SK-N-SH (cell line): ENCODE measurements at places on chromosomes 7 and 10. TPM values are rescaled to one million over a fixed set of nuclear protein-coding genes. Genes with fewer than 3 reads are reported as not detected.

The GNGT1 gene
- polyA plus RNA-seq = 0.15 TPM in 1 of 2 replicates, not detected in the other

The C10orf53 gene
- polyA plus RNA-seq = 0.03 TPM in 1 of 2 replicates, not detected in the other

The LIPM gene
- polyA plus RNA-seq = not detected in 2 replicates

The FAM237B gene
- polyA plus RNA-seq = 0.02 and 0.03 TPM in 2 replicates

The CTAGE6 gene
- polyA plus RNA-seq = 0.12 and 0.32 TPM in 2 replicates

GRCh38 chr7:151249732-151250072 lies 1.2 kb upstream of the SMARCD3 start:
- H3K4me3 ChIP-seq = no peak overlapping the region
- H3K27ac ChIP-seq = peak overlapping the region; percentile 73; the same call in 1 of the 2 replicates
- H3K4me1 ChIP-seq = peaks cover 50% of the 10 kb centered on the region
- H3K36me3 ChIP-seq = no peaks in the 10 kb centered on the region
- peak; percentile 60 for DNase-seq
- H3K27me3 ChIP-seq = no peaks in the 10 kb centered on the region

DNA sequence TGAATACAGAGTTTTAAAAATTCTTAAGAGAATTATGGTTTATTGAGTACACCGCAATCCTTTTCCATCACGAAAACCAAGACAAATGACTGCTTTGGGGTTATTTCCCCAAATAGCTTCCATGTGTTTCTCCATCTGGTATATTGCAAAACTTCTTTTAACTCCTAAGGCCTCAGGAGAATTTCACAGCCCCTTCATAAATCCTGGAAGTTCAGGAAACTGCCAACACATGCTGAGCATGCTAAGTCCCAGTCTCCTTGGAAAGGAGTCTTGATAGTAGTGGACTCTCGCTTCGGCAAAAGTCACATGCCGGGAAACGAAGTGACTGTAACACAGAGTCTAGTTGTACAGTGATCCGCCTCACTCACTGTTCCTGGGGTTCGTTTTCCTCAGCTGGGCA lies 88.1 kb upstream of the RSU1 start:
- DNase-seq = no peak
- H3K36me3 ChIP-seq = no peaks in the 10 kb centered on the region
- no peak overlapping the region for H3K27ac ChIP-seq
- peaks cover 4% of the 10 kb centered on the region; the same call in 1 of the 2 replicates for H3K4me1 ChIP-seq

GRCh38 chr7:126529254-126529653 lies 723.5 kb downstream of the GRM8 start:
- H3K36me3 ChIP-seq = no peaks in the 10 kb centered on the region
- no peak overlapping the region for H3K4me3 ChIP-seq
- H3K27me3 ChIP-seq = no peaks in the 10 kb centered on the region
- no peak for DNase-seq
- H3K27ac ChIP-seq = peak overlapping the region; percentile 40

- H3K27me3 ChIP-seq = no peaks in the 10 kb centered on the region
- peaks cover 50% of the 10 kb centered on the region for H3K4me1 ChIP-seq
- H3K36me3 ChIP-seq = peaks cover 3% of the 10 kb centered on the region; the same call in 1 of the 2 replicates
- DNase-seq = no peak
- peak overlapping the region; percentile 100 for H3K27ac ChIP-seq
These were observed 1.8 kb downstream of the WASL start for GRCh38 chr7:123746931-123747488.

DNA sequence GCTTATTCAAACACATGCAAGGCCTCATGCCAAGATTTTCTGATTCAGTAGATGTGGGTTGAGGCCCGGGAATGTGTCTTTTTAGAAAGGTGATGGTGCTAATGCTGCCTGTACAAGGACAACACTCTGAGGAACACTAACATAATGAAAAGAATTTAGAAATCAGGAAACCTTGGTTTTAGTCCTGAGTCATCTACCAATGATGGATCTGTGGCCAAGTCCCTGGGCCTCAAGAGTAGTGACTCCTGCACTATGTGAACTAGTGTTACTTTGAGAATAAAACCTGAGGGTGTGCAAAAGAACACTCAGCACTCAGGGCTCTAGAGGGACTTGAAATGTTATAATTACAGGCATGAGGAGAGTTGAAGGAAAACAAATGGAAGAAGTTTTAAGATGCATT lies 741.7 kb upstream of the GALNT17 start:
- peaks cover 11% of the 10 kb centered on the region for H3K4me1 ChIP-seq
- 0 out of 2 replicates have a peak, but pooled peaks cover 2% of the 10 kb centered on the region for H3K36me3 ChIP-seq
- H3K27ac ChIP-seq = no peak overlapping the region
- H3K4me3 ChIP-seq = no peak overlapping the region
- no peaks in the 10 kb centered on the region for H3K27me3 ChIP-seq
- no peak for DNase-seq

GRCh38 chr7:74572301-74572979 lies 85.1 kb upstream of the GTF2I start:
- no peak for DNase-seq
- H3K4me1 ChIP-seq = no peaks in the 10 kb centered on the region
- no peak overlapping the region for H3K4me3 ChIP-seq
- H3K36me3 ChIP-seq = no peaks in the 10 kb centered on the region
- H3K27ac ChIP-seq = no peak overlapping the region
- H3K27me3 ChIP-seq = no peaks in the 10 kb centered on the region

DNA sequence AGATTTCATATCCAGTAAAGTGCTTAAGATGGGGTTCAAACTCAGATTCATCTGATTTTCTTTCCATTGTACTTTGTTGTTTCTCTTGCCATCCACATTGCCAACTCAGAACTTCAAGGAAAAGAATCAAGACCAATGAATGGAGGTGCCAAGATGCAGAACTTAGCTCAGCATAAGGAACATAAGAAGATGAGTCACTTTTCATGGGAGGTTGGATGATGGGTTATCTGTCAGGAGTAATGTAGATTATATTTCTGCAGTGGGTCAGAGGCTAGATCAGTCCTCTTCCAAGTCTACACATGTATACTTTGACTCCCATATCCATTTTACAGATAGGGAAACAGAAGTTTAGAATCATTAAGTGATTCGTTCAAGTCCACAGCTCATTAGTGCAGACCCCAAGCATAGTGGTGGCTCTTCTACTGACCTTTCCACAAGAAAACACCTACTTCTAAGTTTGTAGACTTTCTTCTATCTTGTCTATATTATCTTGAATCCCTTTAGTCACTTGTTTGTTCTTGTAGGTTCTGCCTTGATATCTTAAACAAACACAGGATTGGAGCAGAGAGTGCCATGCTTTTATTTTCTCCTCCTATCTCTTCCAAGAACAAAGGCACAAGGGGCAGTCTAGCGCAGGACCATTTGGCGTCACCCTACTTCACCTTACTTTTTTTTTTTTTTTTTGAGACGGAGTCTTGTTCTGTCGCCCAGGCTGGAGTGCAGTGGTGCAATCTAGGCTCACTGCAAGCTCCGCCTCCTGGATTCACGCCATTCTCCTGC lies 14.0 kb upstream of the ADD3 start:
- 0 out of 2 replicates have a peak overlapping the region, but pooled peaks have one; percentile 18 for H3K27ac ChIP-seq
- no peak for DNase-seq
- no peaks in the 10 kb centered on the region for H3K36me3 ChIP-seq
- no peak overlapping the region for H3K4me3 ChIP-seq

DNA sequence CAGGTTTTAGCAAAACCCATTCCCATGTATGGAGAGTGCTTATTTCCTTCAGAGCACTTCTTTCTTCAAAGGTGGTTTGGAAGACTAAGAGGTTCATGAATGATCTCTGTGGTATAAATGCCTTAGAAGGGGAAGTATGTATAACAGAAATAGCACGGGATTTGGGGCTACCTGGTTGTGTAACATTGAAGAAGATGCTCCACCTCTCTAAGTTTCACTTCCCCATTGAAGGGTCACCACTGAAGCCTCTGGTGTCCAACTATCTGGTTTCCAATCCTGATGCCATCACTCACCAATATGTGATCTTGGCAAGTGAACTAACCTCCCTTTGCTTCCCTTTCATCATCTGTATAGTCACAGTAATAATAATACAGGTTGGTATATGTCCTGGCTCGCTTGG lies 37.2 kb downstream of the CYCS start:
- DNase-seq = no peak
- H3K36me3 ChIP-seq = no peaks in the 10 kb centered on the region
- no peak overlapping the region for H3K27ac ChIP-seq
- H3K4me3 ChIP-seq = no peak overlapping the region

- H3K27ac ChIP-seq = no peak overlapping the region
- H3K4me1 ChIP-seq = 0 out of 2 replicates have a peak, but pooled peaks cover 2% of the 10 kb centered on the region
- no peaks in the 10 kb centered on the region for H3K27me3 ChIP-seq
- peaks cover 32% of the 10 kb centered on the region for H3K36me3 ChIP-seq
These were observed 23.0 kb upstream of the TFAM start for GRCh38 chr10:58362027-58362789.

GRCh38 chr10:11304906-11305585 lies 287.4 kb downstream of the CELF2 start:
- H3K4me3 ChIP-seq = no peak overlapping the region
- no peaks in the 10 kb centered on the region for H3K4me1 ChIP-seq

DNA sequence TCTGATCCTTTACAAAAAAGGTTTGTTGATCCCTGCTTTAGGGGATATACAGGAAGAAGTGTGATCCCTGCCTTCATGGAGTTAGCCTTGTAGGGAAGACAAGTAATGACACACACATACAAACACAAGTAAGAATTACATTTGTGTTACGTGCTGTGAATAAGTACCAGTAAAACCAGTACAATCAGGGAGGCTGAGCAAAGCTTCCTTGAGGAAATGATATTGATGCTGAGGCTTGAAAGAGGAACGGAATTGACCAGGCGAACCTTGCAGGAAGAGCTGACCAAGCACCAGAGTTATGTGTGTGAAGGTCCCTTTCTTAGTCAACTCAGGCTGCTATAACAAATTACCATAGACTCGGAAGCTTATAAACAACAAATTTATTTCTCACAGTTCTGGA lies 83.6 kb upstream of the CACUL1 start:
- H3K4me3 ChIP-seq = no peak overlapping the region
- no peaks in the 10 kb centered on the region for H3K4me1 ChIP-seq
- DNase-seq = no peak
- no peak overlapping the region for H3K27ac ChIP-seq

DNA sequence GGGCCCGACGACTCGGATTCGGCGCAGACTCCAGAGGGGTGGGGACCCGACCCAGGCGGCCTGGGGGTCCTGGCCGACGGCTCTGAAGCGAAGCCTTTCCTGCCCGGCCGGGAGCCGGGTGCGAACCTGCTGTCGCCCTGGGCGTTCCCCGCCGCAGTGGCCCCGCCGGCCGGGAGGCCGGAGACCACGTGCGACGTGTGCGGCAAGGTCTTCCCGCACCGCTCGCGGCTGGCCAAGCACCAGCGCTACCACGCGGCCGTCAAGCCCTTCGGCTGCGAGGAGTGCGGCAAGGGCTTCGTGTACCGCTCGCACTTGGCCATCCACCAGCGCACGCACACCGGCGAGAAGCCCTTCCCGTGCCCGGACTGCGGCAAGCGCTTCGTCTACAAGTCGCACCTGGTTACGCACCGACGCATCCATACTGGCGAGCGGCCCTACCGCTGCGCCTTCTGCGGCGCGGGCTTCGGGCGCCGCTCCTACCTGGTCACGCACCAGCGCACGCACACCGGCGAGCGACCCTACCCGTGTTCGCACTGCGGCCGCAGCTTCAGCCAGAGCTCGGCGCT lies 15.4 kb downstream of the ZNF316 start:
- peaks cover 72% of the 10 kb centered on the region; the same call in 1 of the 2 replicates for H3K36me3 ChIP-seq
- no peak for DNase-seq
- H3K4me3 ChIP-seq = no peak overlapping the region
- H3K4me1 ChIP-seq = no peaks in the 10 kb centered on the region

DNA sequence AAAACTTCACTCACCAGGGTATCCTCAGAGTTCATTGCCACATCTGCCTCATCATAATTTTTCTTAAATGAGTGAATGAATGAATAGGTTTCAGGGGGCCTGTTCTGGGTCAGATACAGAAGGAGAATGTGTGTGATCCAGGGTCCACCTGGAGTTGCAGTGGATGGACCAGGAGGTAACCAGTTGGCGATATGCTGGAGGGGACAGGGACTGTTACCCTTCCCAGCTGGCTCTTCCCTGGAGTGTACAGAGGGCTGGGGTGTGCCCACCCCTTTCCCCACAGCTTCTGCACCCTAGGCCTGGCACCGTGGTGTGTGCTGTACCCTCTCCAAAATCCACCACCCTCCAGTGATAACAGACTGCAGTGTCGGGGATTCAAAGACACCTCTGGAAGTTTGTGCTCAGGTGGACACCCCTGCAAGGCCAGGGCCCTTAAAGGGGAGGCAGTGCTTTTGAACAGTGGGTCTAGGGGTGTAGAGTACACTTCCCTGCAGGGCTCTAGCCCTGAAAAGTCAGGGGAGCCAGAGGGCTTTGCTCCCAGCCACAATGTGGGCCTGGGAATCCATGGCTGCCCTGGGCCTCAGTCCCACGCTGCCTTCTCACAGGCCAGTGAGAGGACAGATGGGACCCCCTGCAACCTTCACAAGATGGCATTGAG lies 134.4 kb upstream of the UNC5B start:
- no peaks in the 10 kb centered on the region for H3K4me1 ChIP-seq
- H3K27ac ChIP-seq = no peak overlapping the region
- DNase-seq = no peak
- H3K36me3 ChIP-seq = no peaks in the 10 kb centered on the region

DNA sequence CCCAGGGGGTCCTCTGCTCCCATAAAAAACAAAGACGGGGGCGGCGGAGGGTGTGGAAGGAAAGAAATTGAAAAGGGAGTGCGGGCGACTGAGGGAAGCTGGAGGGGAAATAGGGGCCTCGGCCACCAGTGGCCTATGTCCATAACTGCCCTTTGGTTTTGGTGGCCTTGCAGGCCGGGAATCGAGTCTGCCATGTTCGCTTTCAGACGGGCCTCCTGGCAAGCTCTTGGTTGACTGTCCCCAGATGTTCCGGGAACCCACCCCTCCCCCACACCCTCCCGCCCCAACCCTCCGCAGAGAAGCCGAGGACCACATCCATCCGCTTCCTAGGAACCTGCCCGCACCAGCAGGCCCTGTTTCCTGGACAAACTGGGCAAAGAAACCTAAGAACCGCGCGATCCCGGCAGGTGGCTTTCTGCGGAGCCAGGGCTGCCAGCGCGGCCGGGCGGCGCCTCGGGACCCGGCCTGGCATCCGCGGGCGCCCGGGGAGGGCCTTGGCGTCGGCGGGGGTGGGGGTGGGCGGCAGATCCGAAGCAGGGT lies 20.0 kb upstream of the GATA3 start:
- DNase-seq = peak; percentile 61
- no peaks in the 10 kb centered on the region for H3K4me1 ChIP-seq
- H3K27me3 ChIP-seq = no peaks in the 10 kb centered on the region
- H3K4me3 ChIP-seq = no peak overlapping the region
- no peak overlapping the region for H3K27ac ChIP-seq
